ENCODE measurements at places on chromosomes 2 and 18.

- no peak for DNase-seq
Observed at GRCh38 chr18:56455141-56455540, 183.3 kb downstream of the TXNL1 start.

GRCh38 chr18:45106331-45106774 lies 425.7 kb downstream of the SETBP1 start:
- no peak for DNase-seq

DNA sequence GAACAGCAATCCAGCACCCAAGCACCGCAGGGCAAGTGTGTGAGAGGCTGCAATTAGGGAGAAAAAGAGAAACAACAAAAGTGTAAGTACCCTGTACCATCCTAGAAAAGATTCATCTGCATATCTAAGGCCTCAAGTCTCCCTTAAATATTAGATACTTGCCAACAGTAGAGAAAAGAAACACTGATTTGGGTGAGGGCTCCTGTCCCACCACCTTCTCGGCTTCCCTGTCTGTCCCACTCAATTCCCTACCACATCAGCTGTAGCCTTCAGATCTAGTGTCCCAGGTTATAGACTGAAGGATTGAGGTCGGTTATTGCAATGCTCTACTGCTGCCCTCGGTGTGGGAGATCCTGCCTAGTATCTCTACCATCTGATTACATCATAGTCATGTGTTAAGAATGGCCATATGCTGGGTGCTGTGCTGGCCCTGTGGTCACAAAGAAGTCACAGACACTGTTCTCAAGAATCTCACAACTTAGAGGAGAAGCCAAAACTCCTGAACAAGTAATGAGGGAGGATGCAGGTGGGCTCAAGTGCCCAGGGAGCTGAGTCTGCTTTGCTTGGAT lies 2.5 kb downstream of the RAX start:
- DNase-seq = no peak

GRCh38 chr18:76977684-76978232 lies 154.8 kb downstream of the MBP start:
- DNase-seq = no peak

- no peak for DNase-seq
Observed at GRCh38 chr2:24489465-24490180, 1.4 kb upstream of the NCOA1 start.

- DNase-seq = no peak
Observed at GRCh38 chr2:203061346-203061745, 46.7 kb downstream of the NBEAL1 start.

GRCh38 chr2:234102112-234102511 lies 51.6 kb downstream of the SPP2 start:
- no peak for DNase-seq

GRCh38 chr2:6352247-6352646 lies 513.5 kb downstream of the CMPK2 start:
- DNase-seq = no peak

DNA sequence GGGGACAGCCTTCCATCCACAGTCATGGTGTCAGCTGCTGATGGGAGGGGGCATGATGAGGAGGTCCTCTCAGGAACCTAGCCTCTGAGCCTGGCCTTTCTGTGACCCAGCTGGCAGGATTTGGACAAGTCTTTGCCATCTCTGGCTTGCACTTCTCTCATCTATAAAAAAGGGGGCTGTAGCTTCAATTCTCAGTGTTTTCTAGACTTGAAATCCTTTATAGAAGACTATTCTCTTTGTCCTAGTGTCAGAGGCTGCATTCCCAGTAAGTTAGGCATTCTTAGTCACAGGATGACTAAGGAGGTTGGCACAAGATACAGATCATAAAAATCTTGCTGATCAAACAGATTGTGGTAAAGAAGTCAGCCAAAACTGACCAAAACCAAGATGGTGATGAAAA lies 958.5 kb downstream of the CNTNAP5 start:
- DNase-seq = no peak

- DNase-seq = no peak
Observed at GRCh38 chr2:184272056-184272455, 326.3 kb upstream of the ZNF804A start.

DNA sequence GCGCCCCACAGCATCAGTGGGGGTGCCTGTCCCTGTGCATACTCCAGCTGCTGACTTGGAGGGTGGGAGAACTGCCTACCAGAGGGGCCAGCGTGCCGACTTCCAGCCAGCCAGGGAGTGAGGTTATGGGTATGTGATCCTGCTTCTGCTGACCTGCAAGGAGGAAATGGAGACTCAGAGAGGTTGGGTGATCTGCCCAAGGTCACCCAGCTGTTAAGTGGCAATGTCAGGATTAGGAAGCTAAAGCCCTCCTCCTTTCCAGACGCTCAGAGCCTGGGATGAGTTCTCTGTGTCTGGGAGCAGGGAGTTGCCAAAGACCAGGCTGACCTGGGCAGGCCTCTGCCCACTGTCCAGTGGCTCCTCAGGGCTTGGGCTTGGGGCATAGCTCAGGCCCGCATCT lies 169.6 kb downstream of the GLI2 start:
- DNase-seq = no peak

DNA sequence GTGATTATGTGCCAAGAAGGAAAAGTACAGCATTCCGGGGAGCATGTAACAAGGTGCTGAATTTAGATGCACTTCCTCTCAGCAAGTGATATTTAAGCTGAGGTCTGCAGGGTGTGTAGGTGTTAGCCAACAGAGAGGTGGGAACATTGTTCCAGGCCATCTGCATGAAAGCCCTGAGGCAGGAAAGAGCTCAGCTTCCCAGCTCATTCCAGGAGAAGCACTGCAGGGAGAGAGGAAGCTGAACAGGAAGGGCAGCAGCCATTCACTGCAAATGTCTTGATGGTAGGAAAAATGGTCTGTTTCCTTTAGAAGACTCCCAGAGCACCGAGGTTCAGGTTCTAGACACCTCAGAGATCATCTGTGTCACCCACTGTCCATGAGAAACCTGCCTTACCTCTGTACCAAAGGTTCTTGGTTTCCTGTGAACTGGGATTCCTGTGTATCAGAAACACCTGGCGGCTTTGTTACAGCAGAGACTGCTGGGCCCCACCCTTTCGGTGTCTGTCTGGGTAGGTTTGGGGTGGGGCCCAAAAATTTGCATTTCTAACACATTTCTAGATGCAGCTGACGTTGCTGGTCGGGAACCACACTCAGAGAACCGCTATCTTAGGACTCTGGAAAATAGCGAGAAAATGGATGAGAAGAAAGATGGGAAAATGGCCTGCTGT lies 84.0 kb downstream of the RTN4 start:
- DNase-seq = no peak
